ENCODE measurements at places on chromosomes 1 and 21. TPM values are rescaled to one million over a fixed set of nuclear protein-coding genes. Genes with fewer than 3 reads are reported as not detected.

RGS13 gene
- 1.1 TPM for total RNA-seq

AADACL3 gene
- total RNA-seq = not detected

GRCh38 chr1:161733526-161733925 is 12.2 kb downstream of the FCRLB start:
- H3K27ac ChIP-seq = no peak overlapping the region
- H3K4me1 ChIP-seq = peaks cover 62% of the 10 kb centered on the region
- no peaks in the 10 kb centered on the region for H3K36me3 ChIP-seq
- no peak for DNase-seq

DNA sequence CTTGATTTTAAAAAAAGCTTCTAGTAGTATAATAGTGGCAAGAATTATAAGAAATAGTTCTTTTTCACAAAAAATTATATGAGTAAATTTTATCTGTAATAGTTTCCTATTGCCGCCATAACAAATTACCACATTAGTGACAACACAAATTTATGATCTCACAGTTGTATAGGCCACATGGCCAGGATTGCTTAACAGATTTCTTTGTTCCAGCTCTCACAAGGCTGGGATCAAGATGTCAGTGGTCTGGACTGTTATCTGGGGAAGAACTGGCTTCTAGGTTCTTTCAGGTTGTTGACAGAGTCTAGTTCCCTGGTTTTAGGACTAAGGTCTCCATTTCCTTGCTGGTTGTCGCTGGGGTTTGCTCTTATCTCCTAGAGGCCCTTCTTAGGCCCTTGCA is 236.4 kb downstream of the USP25 start:
- H3K36me3 ChIP-seq = no peaks in the 10 kb centered on the region
- DNase-seq = no peak
- H3K4me3 ChIP-seq = no peak overlapping the region
- H3K4me1 ChIP-seq = no peaks in the 10 kb centered on the region

- H3K4me3 ChIP-seq = no peak overlapping the region
- no peaks in the 10 kb centered on the region for H3K4me1 ChIP-seq
- no peaks in the 10 kb centered on the region for H3K27me3 ChIP-seq
- no peak for DNase-seq
- H3K27ac ChIP-seq = no peak overlapping the region
- peaks cover 48% of the 10 kb centered on the region for H3K36me3 ChIP-seq
Observed at GRCh38 chr1:39360731-39361130, 130.7 kb upstream of the BMP8A start.

DNA sequence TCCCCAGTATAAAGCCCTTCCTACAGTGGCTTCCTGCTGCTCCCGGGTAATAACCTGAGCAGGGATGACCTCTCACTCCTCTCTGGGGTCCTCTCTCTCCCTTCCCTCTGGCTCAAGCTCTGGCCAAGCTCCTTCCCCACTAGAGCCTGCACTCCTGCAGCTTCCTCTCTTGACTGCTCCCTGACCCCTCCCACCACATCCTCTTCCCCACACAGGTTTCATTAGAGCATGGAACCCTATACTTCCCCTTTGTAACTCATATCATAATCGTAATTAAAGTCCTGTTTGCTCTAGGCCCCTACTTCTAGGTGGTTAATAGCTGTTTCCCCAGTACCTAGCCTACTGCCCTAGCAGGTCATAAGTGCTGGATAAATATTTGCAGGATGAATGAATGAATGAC is 146.2 kb downstream of the C1orf21 start:
- H3K27me3 ChIP-seq = no peaks in the 10 kb centered on the region
- peak overlapping the region; percentile 32 for H3K4me3 ChIP-seq
- H3K27ac ChIP-seq = peak overlapping the region; percentile 80
- DNase-seq = no peak
